ENCODE measurements at places on chromosomes 5 and 9. TPM values are rescaled to one million over a fixed set of nuclear protein-coding genes. Genes with fewer than 3 reads are reported as not detected.

The ADCY2 gene
- total RNA-seq: not detected

The SPACA9 gene
- 1.2 TPM for total RNA-seq

- DNase-seq: no peak
These were observed 2.1 kb upstream of the ZFR start for GRCh38 chr5:32446630-32447029.

- DNase-seq: no peak
These were observed 16.2 kb downstream of the NDUFS4 start for GRCh38 chr5:53576674-53577073.

GRCh38 chr9:89177944-89178829, at the start of gene SHC3:
Gene SHC3 (minus strand): TSS chr9:89178818. CDS start chr9:89178460, 358 bp downstream.
- peak; percentile 29 for DNase-seq

GRCh38 chr9:113257863-113258262, 17.5 kb downstream of the CDC26 start:
- no peak for DNase-seq

DNA sequence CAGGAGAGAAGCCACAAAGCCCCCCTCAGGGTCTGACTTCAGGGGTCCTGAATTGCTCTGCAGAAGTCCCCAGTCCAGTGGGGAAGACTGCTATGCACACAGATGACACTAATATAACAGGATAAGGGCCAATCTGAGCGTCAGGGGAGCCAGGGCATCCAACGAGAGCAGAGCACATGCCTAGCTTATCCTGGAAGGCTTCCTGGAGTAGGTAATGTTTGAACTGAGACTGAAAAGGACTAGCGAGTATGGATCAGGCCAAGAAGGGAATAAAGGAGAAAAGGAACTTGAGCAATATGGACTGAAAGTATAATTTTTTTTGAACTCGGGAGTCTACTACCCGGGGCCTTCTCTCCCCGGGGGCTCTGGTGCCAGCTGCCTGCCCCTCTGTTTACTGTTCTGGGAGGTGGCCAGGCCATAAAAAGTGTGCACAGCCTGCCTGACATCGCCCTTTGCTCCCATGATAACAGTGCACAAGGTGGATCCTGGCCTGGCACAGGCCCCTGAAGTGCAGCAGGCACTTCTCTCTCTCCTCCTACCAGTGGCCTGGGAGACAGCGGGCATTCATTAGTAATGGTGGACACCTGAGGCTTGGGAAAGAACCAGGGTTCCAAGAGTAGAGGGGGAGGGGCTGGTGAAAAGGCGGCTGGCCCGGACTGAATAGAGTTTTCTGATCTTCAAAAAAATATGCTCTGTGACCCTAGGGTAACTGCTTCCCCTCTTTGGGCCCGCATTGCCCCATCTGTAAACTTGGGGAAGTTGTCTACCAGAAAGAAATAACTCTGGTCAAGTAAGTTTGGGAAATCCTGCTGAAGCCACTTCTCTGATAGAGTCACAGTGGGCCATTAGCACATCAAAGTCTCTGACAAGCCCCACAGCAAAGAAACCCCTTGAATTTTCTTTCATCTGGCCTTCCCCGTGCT, 4.6 kb upstream of the SLC6A7 start:
- no peak for DNase-seq
